ENCODE measurements at places on chromosomes 16 and 17. TPM values are rescaled to one million over a fixed set of nuclear protein-coding genes. Genes with fewer than 3 reads are reported as not detected.

KRTAP1-4 gene
- not detected for total RNA-seq

DNAH3 gene
- total RNA-seq: not detected

STX1B gene
- 0.07 TPM for total RNA-seq

MIF4GD gene
- 12.3 TPM for total RNA-seq

TBC1D3K gene
- not detected for total RNA-seq

ALOX15B gene
- not detected for total RNA-seq

TPSD1 gene
- total RNA-seq: not detected
